ENCODE measurements at places on chromosomes 2 and 18.

DNA sequence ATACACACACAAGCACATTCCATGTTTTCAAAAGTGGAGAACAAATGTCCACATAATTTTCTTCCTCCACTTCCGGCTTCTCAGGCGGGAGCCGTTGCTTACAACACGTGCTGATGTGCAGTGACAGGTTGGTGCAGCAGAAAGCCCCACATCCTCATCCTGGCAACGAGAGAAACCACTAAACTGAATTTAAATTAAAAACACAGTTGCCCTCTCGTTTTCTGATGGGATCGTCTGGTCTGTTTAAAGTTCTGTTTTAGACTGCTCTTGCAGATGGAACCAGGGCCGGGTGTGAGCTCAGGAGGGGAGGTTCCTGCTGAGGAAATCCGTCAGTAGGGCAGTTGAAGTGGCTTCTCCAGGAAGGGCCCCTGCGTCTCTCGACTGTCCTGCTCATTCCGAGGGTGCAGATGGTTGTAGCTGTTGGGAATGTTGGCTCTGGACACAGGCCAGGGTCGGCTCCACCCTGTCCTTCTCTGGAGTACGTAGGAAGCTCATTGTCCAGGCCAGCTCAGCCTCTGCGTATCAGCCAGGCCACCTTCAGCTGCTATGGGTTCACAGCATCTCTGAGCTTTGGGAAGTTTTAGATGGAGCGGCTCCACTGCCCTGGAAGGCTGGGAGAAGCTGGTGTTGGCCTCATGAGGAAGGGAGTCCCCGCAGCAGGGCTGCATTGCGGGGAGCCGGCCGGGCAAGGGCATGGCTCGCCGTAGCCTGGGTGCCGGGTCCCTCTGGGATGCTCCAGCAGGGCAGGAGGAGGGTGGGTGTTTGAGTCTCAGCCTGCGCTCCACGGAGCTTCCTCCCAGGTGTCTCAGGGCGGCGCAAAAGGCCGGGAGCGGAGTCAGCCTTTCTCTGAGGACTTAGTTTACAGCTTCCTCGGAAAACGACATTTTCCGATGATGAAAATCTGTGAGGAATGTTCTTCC, 58.3 kb downstream of the NFATC1 start:
- DNase-seq, result no peak

DNA sequence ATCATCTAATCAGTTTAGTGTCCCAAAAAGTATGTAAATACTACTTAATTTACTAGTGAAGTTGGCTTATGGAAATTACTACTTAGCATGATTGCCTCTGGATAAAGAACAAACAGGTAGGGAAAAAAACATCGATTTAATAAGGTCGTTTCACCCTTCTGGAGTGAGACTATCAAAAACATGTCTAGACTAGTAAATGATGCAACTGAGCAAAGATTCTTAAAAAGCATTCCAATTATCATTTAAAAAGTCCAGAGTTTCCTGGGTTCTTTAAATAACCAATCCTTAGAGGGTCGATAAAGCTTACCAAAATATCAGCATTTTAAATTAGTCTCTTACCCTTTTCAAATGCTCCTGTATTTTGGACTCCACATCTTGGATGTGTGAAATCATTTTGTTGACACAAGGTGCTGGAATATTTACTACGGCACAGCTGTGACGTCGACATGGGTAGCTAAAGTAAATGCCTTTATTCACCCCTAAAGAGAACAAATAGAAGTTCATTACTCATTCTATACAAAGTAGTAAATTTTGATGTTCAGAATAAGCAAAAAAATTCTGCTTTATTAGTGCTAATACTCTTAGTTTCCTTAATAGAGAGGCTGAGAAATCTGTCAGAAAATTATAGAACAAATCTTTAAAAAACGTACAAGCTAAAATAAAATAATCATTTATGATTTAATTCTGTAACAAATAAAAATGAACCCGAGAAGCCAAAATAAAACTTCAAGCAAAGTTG, 70.6 kb downstream of the CCDC178 start:
- DNase-seq, result no peak

GRCh38 chr18:35178260-35178659, 62.6 kb upstream of the ZNF397 start:
- no peak for DNase-seq

DNA sequence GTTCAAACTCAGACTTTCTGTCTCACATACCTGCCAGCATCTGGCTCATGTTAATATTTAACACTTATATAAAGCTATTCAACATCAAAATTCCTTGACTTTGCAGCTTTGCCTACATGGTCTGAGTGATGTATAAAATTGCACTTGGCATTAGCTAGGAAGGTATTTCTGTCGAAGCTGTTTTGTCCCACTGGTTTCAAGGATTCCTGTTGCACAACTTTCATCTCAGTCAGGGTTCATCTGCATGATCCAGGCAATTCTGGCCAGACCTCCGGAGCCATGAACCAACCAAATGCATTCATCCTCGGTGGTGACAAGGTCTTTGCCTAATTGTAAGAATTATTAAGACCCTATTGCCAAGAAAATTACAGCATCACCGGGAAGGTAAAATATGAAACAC, 185.4 kb downstream of the ZEB2 start:
- DNase-seq, result no peak

GRCh38 chr2:182379241-182379640, 47.6 kb downstream of the PDE1A start:
- DNase-seq, result no peak

DNA sequence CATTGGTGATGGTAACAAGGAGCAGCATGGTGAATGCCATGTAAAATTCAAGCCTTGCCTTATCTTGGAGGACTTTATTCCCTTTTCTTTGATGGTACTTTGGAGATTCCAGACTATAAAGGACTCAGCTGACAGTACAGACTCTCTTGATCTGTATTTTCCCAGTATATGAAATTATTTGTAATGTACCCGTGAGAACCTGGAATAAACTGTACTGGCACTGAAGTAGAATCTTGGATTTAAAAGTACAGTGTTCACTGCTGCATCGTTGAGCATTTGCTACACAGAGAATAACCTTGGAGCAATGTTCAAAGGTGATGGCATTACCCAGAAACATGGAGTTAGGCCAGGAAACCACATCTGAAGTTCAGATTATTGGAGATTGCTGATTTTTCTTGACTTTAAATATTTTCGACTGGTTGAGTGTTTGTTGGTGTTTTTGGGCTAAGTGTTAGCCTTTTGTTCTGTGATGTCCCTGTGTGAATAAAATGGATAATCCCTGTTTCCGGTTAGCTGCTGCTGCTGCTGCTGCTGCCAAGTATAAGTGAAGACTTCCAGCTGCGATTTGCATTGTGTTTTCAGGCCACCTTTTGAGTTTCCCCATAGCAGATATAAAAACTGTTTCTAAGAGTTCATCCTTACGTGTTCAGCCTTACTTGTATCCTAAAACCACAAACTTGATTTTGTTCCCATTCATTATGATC, 122.0 kb downstream of the SPTBN1 start:
- no peak for DNase-seq

DNA sequence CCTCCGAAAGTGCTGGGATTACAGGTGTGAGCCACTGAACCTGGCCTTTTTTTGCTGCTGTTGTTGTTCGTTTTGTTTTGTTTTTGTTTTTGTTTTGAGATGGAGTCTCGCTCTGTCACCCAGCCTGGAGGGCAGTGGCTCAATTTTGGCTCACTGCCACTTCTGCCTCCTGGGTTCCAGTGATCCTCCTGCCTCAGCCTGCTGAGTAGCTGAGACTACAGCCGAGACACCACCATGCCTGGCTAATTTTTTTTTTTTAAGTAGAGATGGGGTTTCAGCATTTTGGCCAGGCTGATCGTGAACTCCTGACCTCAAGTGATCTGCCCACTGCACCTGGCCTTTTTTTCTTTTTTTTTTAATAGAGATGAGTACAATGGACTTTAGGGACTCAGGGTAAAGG, 22.0 kb downstream of the TMEM127 start:
- no peak for DNase-seq

DNA sequence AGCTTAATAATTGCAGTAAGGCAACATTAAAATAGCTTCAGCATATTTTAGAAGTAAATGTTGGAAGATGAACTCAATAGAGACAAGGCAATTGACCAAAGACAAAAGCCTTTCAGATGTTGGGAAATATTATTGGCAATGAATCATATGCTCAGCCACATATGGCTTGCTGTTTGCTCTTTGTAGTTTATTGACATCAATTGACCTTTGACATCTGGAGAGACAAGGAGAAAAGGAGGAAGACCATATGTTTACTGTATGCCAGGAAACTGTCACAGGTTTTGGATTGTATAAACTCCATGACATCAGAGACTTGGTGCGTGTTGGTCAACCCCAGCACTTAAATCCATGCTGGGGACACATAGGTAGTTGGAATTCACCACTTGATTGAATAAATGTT, 60.6 kb upstream of the SLC16A14 start:
- DNase-seq, result no peak

- no peak for DNase-seq
Measured at GRCh38 chr2:15618449-15618855, 26.8 kb downstream of the DDX1 start.

DNA sequence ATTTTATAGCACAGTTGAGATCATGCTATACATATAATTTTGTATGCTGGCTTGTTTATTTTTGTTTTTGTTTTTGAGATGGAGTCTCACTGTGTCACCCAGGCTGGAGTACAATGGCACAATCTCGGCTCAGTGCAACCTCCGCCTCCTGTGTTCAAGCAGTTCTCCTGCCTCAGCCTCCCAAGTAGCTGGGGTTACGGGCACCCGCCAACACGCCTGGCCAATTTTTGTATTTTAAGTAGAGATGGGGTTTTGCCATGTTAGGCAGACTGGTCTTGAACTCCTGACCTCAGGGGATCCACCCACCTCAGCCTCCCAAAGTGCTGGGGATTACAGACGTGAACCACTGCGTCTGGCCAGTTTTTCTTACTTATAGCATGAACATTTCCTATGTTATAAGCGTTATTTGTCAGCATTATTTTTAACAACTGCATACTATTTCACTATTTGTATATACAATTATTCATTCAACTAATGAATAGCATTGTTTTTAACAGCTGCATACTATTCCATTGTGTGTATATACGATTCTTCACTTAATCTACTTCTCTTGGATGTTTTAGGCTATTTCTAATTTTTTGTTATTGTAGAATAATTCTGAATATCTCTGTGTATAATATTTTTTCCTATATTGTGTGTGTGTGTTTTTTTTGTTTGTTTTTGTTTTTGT, 3.5 kb downstream of the EHD3 start:
- DNase-seq, result no peak

DNA sequence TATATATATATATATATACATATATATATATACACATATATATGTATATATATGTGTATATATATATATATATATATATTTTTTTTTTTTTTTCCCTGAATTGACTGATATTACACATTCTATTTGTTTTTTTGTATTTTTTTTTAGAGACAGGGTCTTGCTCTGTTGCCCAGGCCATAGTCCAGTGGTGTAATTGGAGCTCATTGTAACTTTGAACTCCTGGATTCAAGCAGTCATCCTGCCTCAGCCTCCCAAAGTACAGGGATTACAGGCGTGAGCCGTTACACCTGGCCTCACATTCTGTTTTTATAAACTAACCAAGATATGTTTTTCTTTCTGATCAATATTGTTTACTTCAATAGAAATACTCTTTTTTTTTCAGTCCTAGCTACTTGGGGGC, 26.2 kb downstream of the NCAPH start:
- no peak for DNase-seq

DNA sequence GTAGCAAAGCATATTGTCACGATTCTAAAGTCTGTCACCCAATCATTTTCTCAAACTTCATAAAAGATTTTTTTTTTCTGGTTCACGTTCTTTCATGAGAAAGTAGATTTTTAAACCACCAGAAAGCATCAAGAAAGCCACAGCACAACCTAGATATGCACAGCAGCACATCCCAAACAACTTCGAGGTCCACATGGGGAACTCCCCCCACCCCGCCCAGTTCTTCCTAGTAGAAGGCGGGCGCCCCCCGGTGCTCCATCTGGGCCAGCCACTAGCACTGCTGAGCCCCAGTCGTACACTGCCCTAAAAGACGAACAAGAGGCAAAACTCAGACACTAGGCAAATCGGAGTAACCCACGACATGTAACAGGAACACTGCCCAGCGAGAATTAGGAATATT, 15.5 kb downstream of the HDLBP start:
- DNase-seq, result no peak

DNA sequence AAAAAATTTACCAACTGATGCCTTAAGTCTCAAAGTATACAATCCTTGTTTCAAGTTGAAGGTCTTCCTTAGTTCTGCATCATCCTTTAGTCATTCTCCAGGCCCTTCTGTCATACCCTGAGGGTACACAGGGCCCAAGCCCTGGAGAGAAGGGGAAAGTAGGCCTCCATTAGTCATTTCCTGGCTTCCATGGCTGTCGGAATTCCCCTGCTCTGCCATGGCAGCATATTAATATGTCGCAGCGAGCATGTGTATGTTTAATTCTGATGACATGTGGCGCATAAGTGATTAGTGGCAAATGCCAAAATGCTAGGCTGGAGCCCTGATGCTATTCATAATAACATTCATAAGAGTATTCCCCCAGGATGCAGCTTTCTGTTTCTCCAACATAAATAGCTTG, 22.1 kb downstream of the GPR39 start:
- DNase-seq, result peak; percentile 73

- DNase-seq, result no peak
Measured at GRCh38 chr2:96122391-96122790, 6.0 kb upstream of the ADRA2B start.

GRCh38 chr2:20467789-20468548, 21.1 kb downstream of the RHOB start:
- no peak for DNase-seq

GRCh38 chr18:11154368-11154989, 5.1 kb upstream of the PIEZO2 start:
- DNase-seq, result peak; percentile 35

DNA sequence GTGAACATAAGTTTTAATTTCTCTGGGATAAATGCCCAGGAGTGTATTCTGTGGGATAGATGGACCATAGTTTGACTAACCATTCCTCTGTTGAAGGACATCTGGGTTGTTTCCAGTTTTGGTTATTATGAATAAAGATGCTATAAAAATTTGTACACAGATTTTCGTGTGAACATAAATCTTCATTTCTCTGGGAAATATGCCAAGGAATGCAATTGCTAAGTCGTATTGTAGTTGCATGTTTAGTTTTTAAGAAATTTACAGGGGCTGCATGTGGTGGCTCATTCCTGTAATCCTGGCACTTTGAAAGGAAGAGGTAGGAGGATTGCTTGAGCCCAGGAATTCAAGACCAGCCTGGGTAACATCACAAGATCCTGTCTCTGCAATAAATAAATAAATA, 6.9 kb upstream of the SLC11A1 start:
- DNase-seq, result peak; percentile 39

GRCh38 chr2:232655392-232655791, 22.0 kb downstream of the EFHD1 start:
- DNase-seq, result no peak

- DNase-seq, result no peak
Measured at GRCh38 chr18:44996261-44996660, 315.6 kb downstream of the SETBP1 start.

GRCh38 chr18:55246278-55246677, 287.0 kb upstream of the CCDC68 start:
- no peak for DNase-seq

Data from HTR-8/SVneo (cell line).